ENCODE measurements at places on chromosomes 12 and 14. TPM values are rescaled to one million over a fixed set of nuclear protein-coding genes. Genes with fewer than 3 reads are reported as not detected.

- DNase-seq: no peak
- no peak overlapping the region for H3K27ac ChIP-seq
- H3K4me1 ChIP-seq: peaks cover 30% of the 10 kb centered on the region
- H3K36me3 ChIP-seq: peaks cover 28% of the 10 kb centered on the region
- H3K4me3 ChIP-seq: no peak overlapping the region
Measured at GRCh38 chr12:64461634-64462414, 9.9 kb downstream of the TBK1 start.

DNA sequence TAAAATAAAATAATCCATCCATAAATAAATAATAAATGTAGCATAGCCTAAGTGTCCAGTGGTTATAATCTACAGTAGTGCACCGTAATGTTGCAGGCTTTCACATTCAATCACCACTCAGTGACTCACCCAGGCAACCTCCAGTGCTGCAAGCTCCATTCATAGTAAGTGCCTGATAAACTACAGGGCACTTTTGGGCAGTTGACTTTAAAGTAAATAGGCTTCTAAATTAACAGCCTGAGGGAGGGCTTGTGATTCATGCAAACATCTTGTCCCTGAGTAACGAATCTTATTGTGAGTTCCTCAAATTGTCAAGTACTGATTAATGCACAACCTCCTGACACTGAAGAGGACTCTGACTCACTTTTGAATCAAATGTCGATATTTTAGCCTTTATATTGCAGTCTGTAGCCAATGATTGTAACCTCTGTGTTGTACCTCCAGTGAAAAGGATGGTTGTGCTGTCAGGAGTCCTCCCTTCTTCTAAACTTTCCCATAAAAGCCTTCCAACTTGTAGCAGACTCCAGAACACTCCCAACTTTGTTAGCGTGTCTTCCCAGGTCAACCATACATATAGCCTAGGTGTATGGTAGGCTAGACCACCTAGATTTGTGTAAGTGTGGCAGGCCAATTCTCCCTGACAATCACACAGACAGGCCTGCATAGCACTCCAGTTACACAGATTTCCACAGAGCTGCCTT, 55.0 kb upstream of the BICD1 start:
- peaks cover 5% of the 10 kb centered on the region for H3K4me1 ChIP-seq
- H3K36me3 ChIP-seq: no peaks in the 10 kb centered on the region
- no peak for DNase-seq
- peak overlapping the region; percentile 22 for H3K27ac ChIP-seq
- H3K4me3 ChIP-seq: no peak overlapping the region
- no peaks in the 10 kb centered on the region for H3K27me3 ChIP-seq

- no peak overlapping the region for H3K27ac ChIP-seq
- H3K36me3 ChIP-seq: peaks cover 4% of the 10 kb centered on the region
- DNase-seq: no peak
- no peak overlapping the region for H3K4me3 ChIP-seq
- peaks cover 20% of the 10 kb centered on the region for H3K4me1 ChIP-seq
- H3K27me3 ChIP-seq: no peaks in the 10 kb centered on the region
Measured at GRCh38 chr12:127562816-127563215, 704.2 kb upstream of the TMEM132C start.

GRCh38 chr12:57512665-57513064, 7.6 kb downstream of the DDIT3 start:
- peaks cover 46% of the 10 kb centered on the region for H3K36me3 ChIP-seq
- peaks cover 9% of the 10 kb centered on the region for H3K4me1 ChIP-seq
- H3K27me3 ChIP-seq: no peaks in the 10 kb centered on the region
- no peak for DNase-seq

Gene NOVA1
- total RNA-seq: not detected

Gene USP44
- 0.59 TPM for total RNA-seq

DNA sequence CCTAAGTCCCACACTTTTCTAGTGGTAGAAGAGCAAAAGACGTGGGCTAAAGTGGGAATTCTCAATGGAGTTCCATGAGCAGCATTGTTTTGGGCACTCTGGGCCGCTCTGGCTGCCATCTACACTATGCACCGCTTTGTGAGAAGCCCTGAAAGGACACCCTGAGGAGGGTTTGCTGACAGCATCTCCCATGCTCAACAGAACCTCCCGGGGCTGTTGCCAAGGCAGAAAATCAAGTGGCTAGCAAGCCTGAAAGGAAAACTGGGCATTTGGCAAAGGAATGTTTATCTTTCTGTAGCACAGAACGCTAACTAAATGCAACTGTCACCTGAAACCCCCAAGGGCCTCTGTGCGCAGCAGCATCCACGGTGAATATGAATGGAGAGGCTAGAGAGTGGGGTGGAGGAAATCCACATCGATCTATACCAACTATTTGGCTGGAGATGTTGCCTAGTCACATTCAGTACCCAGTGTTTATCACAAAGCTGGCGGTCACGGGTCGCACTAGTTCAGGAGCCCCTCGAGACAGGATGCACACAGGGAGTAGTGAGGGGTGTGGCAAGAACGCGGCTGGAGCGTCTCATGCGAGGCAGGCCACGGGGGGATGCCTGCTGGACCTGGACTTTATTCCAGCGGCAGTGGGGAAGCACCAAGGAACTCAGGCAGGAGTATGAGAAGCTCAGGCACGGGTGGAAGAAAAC, 14.2 kb downstream of the APPL2 start:
- no peak overlapping the region for H3K4me3 ChIP-seq
- no peaks in the 10 kb centered on the region for H3K27me3 ChIP-seq
- no peak for DNase-seq
- H3K36me3 ChIP-seq: peaks cover 8% of the 10 kb centered on the region

Gene MYH7
- total RNA-seq: not detected

GRCh38 chr12:66602483-66603143, 76.3 kb downstream of the GRIP1 start:
- peaks cover 9% of the 10 kb centered on the region for H3K27me3 ChIP-seq
- no peaks in the 10 kb centered on the region for H3K4me1 ChIP-seq
- no peak for DNase-seq

Gene P2RX2
- total RNA-seq: not detected

- H3K36me3 ChIP-seq: no peaks in the 10 kb centered on the region
- peaks cover 42% of the 10 kb centered on the region for H3K4me1 ChIP-seq
- no peaks in the 10 kb centered on the region for H3K27me3 ChIP-seq
- H3K27ac ChIP-seq: no peak overlapping the region
Measured at GRCh38 chr12:11773889-11774677, 124.6 kb downstream of the ETV6 start.

Gene GPR162
- total RNA-seq: not detected

DNA sequence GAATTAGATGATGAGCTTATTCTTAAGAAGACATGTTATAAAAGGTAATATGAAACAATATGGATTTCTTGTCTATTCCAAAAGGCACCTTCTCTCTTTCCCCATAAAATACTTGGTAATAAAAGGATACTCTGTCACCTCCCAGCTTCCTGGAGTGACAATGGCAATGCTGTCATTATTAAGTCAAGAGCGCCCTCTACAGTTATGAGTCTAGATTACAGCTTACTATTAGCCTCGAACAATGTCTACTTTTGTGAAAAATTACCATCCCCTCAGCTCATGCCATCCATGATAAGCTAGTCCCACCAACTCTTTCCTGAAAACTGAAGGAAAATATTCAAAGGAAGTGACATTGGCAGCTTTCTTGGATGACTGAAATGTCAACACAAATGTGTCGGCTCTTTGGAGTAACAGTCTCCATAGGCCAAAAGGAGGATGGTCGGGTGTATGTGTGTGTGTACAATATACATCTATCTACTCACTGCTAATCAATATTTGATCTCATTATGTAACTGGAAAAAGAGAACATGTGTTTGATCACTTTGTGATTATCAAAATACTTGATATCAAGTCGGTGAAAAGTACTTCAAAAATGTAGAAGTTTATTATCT, 48.7 kb upstream of the CDKN3 start:
- H3K27ac ChIP-seq: no peak overlapping the region
- peaks cover 24% of the 10 kb centered on the region for H3K27me3 ChIP-seq
- no peak overlapping the region for H3K4me3 ChIP-seq
- no peaks in the 10 kb centered on the region for H3K4me1 ChIP-seq
- no peak for DNase-seq

GRCh38 chr12:53990311-53991076, 5.5 kb downstream of the HOXC10 start:
- H3K27me3 ChIP-seq: peaks cover 77% of the 10 kb centered on the region
- no peak overlapping the region for H3K27ac ChIP-seq
- peak overlapping the region; percentile 9 for H3K4me3 ChIP-seq

Gene COQ5
- total RNA-seq: 27.9 TPM

- H3K27ac ChIP-seq: no peak overlapping the region
- H3K36me3 ChIP-seq: no peaks in the 10 kb centered on the region
- peak; percentile 77 for DNase-seq
- peaks cover 29% of the 10 kb centered on the region for H3K27me3 ChIP-seq
Measured at GRCh38 chr14:21852061-21852664, 178.5 kb upstream of the OR4E1 start.

DNA sequence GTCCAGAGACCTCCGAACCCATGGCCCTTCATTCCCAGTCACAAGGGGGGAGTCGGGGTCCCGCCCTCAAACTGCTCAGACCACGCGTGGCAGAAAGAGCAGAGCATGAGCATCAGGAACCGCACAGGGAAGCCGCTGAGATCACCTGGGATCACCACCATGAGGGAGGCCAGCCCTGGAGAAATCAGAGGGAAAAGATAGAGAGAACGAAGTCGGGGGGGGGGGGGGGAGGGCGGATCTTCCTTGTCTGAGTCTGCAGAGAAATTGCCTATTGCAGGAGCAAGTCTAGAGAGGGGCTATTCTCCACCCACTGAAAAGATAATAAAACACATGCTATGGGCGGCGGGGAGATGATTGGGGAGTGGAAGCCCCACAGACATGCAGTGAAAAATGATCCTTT, 884 bp upstream of the TMEM132C start:
- no peaks in the 10 kb centered on the region for H3K36me3 ChIP-seq
- no peak overlapping the region for H3K27ac ChIP-seq
- no peak overlapping the region for H3K4me3 ChIP-seq
- peaks cover 60% of the 10 kb centered on the region for H3K27me3 ChIP-seq

- peaks cover 11% of the 10 kb centered on the region for H3K36me3 ChIP-seq
- no peak for DNase-seq
- H3K27ac ChIP-seq: no peak overlapping the region
- peaks cover 13% of the 10 kb centered on the region for H3K4me1 ChIP-seq
- H3K4me3 ChIP-seq: no peak overlapping the region
Measured at GRCh38 chr12:89417246-89417977, 65.1 kb upstream of the DUSP6 start.

- H3K27ac ChIP-seq: no peak overlapping the region
- H3K4me3 ChIP-seq: no peak overlapping the region
- no peaks in the 10 kb centered on the region for H3K4me1 ChIP-seq
- DNase-seq: no peak
- no peaks in the 10 kb centered on the region for H3K36me3 ChIP-seq
- H3K27me3 ChIP-seq: peaks cover 11% of the 10 kb centered on the region
Measured at GRCh38 chr12:8549381-8549780, 8.7 kb upstream of the CLEC4E start.

Gene DIO3
- not detected for total RNA-seq

GRCh38 chr14:26400373-26400772, 197.5 kb downstream of the NOVA1 start:
- no peak overlapping the region for H3K27ac ChIP-seq
- H3K4me1 ChIP-seq: no peaks in the 10 kb centered on the region
- no peak for DNase-seq
- H3K36me3 ChIP-seq: no peaks in the 10 kb centered on the region
